GM18507 (cell line): ENCODE measurements at places on chromosomes 4 and X.

- no peak for DNase-seq
These were observed 272.2 kb downstream of the DHRSX start for GRCh38 chrX:2228536-2228935.

GRCh38 chr4:98932539-98932938 lies 3.6 kb upstream of the EIF4E start:
- no peak for DNase-seq

DNA sequence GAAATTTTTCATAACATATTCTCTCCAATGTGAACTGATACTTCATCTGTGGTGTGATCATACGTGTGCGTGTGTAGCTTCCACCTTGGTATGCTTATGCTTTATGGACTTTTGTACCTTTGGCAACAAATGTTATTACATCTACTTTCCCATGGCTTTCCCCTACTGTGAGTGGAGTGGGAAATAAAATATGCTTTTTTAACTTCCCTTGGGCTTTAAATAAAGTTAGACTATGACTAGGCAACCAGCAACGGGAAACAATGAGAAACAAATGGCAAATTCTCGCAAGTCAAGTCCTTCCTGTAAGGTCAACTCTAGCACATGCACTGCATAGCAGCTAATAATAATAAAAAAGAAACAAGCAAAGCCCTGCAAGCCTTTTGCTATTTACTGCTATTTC lies 205.0 kb upstream of the PDE5A start:
- DNase-seq: no peak

DNA sequence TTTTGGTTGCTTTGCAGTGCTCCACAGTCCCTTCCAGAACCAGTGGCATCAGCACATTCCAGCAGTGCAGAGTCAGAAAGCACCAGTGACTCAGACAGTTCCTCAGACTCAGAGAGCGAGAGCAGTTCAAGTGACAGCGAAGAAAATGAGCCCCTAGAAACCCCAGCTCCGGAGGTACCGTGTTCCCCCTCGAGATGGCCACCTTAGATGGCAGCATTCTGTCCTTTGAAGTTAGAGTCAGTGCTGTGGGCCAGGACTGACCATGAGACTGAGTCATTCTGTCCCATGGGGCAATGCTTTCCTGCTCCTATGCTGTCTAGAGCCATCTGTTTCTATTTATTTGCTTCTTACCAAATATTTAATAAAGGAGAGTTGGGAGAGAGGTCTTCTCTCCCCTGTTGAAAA lies 112.3 kb downstream of the KLHL8 start:
- DNase-seq: no peak

DNA sequence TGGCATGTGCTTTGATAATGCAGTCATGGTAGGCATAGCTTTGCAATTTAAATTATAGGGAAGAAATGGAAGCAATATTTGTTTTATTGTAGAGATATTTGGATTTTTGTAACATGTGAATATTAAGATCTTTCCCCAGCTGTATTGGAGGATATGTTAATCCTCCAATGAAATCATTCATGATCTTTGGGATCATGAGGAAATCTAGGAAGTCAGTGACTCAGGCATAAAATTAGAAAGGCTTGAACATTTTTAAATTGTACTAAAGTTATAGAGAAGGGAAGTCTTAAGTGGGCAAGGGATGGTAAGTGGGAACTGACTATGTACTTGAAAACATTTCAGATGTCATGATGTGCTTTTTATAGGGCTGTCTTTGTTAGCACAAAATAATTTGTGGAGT lies 46.8 kb downstream of the FIP1L1 start:
- DNase-seq: no peak

DNA sequence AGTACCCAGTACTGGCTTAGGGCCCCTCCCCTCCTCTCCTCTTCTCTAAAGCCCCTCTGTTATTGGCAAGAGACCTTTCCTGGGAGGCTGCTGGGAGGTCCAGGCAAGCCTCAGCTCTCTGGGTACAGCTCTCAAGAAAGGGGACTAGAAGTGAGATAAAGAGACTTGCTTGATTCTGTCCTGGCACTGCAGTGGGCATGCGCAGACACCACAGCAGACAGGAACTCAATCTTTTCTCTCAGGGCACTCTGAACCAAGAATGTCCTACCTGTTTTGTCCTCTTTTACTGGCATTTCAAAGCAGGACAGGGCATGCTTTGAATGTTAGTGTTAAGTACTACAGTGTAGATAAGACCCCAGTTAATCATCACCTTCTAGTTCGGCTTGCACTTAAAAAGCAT lies 74.9 kb downstream of the NYX start:
- DNase-seq: no peak

DNA sequence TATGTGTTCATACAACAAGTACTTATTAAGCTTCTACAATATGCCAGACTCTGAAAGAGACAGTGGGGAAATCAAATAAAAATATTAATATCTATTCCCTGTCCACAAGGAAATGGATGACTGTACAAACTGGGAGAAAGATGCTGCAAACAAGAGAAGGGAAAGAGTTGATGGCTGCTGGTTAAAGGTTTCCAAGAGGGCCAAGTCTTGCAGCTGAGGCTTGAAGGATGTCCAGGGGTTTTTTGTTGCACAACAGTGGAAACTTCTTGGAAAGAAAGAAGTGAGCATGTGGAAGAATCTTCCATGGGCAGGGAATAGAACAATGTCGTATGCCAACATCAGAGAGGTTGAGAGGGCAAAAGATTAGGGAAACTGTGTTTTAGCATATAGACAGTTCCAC lies 95.8 kb downstream of the MID1 start:
- no peak for DNase-seq

GRCh38 chr4:13705521-13706041 lies 78.1 kb upstream of the BOD1L1 start:
- DNase-seq: no peak

DNA sequence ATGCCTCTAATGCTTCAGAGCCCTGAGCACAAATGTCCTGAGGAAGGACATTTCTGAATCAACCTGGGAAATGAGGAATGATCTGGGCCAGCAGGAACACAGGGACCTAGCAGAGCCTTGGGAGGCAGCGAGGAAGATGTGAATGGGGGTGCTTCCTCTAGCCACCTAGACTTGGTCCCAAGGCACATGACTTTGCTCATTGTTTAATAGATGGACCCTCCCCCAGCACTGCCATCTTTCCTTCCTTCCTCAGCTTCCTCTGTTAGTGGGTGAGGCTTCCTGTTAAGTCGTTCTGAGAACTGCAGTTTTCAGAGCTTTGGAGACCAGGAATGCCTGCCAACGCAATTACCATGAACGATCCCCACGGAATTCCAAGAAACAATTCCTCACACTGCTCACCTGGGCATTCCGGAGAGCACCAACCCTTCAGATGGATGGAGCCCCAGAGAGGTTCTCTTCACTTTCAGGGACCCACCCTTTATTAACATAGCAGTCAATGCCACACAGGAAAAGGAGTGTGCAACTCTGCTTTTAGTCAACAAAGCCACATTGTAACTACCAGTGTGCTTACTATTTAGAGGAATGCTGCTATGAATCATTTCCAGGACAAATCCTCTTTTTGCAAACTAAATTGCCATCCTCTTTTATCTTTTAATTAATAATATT lies 48.5 kb upstream of the STIM2 start:
- no peak for DNase-seq

GRCh38 chr4:56757821-56758411 lies 63.6 kb downstream of the SPINK2 start:
- DNase-seq: peak; percentile 53

DNA sequence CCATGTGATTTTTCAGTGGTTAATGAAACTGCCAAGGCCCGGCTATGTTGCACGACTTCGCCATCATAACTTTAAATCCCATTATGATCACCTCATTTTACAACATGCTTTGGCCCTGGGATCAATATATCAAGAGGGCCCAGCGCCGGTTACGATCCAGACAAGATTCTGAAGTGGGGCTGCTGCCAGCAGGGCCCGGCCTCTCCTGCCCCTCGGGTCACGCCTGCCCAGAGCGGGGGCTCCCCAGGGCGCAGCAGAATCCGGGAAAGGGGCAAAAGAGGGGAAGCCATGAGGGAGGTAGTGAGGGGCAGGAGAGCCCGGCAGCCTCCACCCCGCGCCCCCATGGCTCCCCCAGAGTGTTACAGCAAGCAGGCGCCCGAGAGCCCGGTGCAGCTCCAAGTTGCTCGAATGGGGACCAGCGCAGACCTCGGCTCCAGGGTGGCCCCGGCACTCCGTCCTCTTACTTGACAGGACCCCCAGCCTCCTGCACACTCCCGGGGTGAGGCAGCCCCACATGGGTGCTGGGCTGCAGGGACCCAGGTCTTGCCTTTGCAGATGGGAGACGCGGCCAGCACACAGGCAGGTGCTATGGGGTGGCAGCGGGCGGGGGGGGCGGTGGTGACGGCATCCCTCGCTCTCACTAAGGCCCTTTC lies 129.8 kb upstream of the NKX1-1 start:
- DNase-seq: no peak

DNA sequence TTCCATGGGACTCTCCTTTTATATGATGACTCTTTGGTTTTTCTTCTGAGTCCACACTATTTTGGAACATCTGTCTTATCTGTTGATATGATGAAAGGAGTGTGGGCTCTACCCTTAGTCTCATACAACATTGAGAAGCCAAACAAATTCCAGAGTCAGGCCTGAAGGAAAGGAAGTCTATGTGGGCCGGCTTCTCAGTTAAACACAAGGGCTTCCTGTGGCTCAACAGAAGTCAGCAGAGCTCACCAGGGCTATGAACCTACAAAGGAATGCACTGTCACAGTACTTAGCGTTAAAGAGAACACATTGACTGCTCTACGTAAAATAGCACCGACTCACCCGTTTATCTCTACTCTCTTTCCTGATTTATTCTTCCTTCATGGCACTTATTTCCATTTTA lies 641.0 kb upstream of the FRG1 start:
- DNase-seq: no peak

DNA sequence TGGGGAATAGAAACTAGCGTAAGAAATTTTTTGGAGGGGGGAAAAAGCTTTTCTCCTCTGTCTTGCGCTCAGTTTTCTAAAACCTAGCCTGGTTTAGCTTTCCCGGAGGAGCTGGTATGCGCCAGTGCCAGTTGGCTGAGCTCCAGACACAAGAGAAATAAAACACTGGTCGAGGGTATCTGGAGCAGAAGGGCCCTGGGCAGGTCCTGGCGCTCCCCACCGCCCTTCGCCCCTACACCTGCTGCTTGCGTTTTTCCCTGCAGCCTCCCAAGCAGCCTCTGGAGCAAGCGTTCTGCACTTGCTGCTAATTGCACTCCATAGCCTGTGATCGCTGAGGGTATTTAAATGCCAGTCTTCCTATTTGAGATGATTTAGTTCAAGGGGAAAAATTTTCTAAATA lies 816 bp downstream of the EREG start:
- DNase-seq: no peak

GRCh38 chr4:158822348-158822747 lies 53.5 kb downstream of the FNIP2 start:
- DNase-seq: no peak

- no peak for DNase-seq
These were observed 476.3 kb downstream of the CCSER1 start for GRCh38 chr4:90603540-90603939.

GRCh38 chr4:146465628-146466027 lies 56.1 kb downstream of the SLC10A7 start:
- DNase-seq: no peak

DNA sequence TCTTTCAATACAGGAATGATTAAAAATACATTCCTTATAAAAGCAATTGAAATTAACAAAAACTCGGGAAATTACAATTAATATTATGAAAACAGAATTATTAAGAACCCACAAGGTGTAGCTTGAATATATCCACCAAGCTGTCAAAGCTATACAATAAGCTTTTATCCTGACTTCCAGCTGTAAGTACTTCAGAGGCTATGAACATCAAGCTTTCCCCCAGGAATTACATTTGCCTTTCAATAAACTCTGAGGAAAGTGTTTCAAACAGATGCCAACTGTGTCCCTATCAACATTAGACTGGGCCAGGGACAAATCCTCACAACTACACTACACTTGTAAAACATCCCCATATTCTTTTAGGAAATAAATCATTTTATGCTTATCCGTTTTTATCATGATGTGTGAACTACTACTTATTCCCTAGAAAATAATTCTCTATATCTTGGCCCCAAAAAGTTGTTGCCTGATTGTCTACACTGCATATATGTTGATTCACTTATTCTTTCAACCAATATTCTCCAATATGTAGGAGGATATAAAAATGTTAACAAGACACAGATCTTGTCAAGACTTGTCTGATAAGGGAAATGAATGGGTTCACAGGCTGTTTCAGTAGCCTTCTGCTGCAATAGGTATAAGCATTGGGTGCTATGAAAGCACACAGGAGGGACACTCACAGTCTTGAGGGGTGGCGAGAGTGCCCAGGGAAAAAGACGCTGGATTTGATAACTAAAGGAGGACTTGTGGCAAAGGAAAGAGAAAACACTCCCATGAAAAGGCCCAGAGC lies 494.1 kb downstream of the CENPC start:
- DNase-seq: no peak

DNA sequence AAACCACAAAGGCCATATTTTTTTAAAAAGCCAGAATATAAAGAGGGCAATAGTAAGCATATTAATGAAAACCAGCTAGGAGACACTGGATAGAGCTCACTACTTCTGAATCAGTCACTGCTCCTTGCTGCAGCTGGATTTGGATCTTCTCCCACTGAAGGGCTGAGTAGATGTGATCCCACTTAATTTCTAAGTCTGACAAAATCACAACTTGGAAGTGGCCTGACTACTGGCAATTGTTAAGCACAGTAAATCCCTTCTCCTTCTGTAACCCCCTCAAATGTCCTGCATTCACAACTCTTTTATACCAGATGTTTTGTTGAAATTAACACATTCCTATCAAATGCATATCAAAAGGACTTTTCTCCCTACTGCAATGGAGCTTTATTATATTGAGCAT lies 72.9 kb downstream of the AMMECR1 start:
- no peak for DNase-seq

- no peak for DNase-seq
These were observed 36.2 kb downstream of the DCX start for GRCh38 chrX:111375747-111376146.

- DNase-seq: no peak
These were observed 339.7 kb downstream of the DMD start for GRCh38 chrX:32871636-32872035.

DNA sequence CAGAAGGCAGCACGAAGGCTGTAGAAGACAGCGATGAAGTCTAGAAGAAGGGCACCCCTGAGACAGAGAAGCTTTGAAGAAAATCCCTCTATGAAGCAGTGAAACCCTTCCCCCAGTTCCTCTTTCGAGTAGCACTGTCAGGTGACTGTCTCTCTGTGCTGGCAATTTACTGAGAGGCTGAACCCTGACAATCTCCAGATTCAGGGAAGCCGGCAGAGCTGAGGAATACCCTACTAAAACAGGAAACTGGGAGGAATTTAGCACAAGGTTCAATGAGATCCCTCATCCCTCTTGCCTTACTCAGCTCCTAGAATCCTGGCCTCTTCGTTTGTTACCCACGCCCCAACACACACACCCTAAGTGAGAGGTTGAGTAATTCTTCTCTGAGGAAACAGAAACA lies 239.7 kb upstream of the NOCT start:
- DNase-seq: no peak

- DNase-seq: no peak
These were observed 238.5 kb downstream of the PRR32 start for GRCh38 chrX:127057891-127058619.

- DNase-seq: no peak
These were observed 19.1 kb upstream of the ARX start for GRCh38 chrX:25034889-25035288.
